ENCODE measurements at places on chromosomes 5 and 9. TPM values are rescaled to one million over a fixed set of nuclear protein-coding genes. Genes with fewer than 3 reads are reported as not detected.

- peak; percentile 20 for DNase-seq
These were observed 28.8 kb downstream of the LPCAT1 start for GRCh38 chr5:1494780-1495524.

GRCh38 chr9:129840034-129840433, 4.8 kb downstream of the USP20 start:
- peak; percentile 20 for DNase-seq

GRCh38 chr5:155833287-155833686, 493.7 kb upstream of the SGCD start:
- DNase-seq = no peak

GRCh38 chr5:151570058-151570457, 21.1 kb downstream of the FAT2 start:
- DNase-seq = no peak

DNA sequence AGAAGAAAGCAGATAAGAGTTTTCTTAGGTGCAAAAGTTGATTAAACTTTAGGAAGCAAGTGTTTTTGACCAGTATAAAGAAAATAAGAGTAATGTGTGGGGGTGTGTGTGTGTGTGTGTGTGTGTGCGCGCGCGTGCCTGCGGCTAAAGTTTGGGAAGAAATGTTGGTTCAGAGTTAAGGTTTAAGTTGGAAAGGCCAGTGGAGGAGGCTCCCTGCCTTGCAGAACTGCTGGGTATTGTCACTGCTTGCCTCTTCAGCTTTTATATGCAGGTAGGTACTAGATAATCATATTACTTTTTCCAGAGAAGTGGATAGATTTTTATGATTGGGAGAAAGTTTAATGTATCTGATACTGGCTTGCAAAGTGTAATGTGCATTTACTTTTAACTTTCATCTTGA, 2.0 kb downstream of the PIK3R1 start:
- no peak for DNase-seq

DNA sequence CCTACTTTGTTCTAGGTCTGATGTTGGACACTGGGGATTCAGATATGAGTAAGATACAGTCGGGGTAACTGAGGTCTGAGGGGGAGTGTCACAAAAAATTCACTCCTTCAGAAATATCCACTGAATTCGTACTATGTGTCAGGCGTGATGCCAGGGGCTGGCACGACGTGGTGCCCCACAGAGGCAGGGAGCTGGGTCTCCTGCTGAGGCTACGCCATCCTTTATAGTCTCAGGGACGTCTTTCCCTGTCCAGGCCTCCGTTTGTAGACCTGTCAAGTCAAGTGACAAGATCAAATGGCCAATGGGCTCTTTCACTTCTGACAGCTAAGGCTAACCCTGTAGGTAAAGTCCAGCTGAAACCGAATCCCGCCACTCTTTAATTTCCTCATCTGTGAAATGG, 118.8 kb upstream of the SMIM23 start:
- no peak for DNase-seq

- DNase-seq = no peak
These were observed 1.2 kb downstream of the ENTREP1 start for GRCh38 chr9:69326261-69326660.

DNA sequence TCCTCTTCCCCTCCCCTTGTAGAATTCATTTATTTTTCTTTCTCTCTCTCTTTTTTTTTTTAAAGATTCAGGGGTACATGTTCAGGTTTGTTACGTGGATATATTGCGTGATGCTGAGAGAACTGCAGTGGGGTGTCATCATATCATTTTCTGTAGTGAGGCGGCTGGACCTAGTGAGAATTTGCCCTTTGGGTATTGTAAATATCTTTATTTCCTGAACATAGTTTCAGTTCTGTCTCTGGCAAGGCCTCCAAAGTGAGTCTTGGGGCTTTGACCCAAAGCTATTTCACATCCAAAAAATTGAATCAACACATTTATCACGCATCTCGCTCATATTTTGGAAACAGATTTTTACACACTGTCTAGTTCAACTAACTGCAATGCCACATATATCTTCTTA, 25.4 kb upstream of the MYOT start:
- no peak for DNase-seq

- no peak for DNase-seq
These were observed 28.0 kb upstream of the SLC2A8 start for GRCh38 chr9:127368852-127369402.

- DNase-seq = no peak
These were observed 841 bp upstream of the NINJ1 start for GRCh38 chr9:93134740-93135444.

- no peak for DNase-seq
These were observed 30.0 kb upstream of the STOM start for GRCh38 chr9:121399883-121400607.

DNA sequence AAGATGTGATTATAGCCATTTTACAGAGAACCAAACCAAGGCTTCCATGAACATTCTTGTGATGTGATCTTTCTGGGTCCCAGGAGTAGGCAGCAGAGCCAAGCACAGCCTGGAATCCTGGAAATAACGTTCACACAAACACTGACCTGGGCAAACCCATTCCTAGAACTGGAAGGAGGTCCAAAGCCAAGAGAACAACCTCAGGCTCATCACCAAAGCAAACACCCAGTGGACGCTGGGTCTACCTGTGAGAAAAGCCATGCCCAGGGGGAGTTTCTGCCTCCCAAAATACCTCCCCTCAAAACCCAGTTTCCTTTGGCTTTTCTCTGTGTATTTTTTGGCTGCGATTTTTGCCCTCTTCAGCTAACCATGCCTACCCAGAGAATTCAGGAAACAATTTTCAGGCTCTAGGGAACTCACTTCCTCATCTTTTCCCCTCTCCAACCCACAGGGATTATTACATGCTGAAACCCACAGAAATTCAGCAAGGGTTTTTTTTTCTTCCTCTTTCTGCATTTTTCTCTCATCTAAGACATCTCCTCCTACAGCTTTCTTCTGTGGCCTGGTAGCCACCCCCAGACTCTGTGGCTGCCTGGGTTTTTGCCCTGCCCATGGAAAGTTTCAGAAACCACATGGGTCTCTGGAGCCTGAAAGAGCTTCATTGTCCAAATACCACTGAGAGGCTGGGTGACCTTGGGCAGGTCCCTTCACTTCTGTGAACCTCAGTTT, 75.0 kb downstream of the TNC start:
- peak; percentile 62 for DNase-seq

GRCh38 chr5:115818821-115819220, 2.4 kb upstream of the CDO1 start:
- no peak for DNase-seq

GRCh38 chr5:107951309-107951708, 280.6 kb upstream of the EFNA5 start:
- no peak for DNase-seq

DNA sequence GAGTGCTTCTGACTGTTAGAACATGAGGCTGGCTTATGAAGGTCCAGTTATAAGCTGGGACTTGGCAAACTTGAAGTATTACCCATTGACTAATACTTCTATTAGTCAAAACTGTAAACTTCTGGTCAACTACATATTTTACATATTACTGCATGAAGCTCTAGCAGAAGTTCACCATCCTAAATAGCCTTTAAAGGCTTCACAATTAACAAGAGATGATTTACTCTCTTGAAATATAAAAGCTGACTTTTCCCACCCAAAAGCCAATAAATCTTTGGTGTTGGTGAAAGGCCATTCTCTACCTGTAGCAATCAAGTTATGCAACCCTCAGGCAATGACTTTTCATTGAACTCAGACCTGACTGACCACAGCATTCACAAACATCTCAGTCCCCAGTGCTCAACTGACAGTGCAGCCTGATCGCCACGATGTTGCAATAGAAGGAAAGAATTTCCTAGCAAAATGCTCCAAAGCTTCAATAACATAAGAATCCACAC, 345.6 kb downstream of the EBF1 start:
- no peak for DNase-seq

DNA sequence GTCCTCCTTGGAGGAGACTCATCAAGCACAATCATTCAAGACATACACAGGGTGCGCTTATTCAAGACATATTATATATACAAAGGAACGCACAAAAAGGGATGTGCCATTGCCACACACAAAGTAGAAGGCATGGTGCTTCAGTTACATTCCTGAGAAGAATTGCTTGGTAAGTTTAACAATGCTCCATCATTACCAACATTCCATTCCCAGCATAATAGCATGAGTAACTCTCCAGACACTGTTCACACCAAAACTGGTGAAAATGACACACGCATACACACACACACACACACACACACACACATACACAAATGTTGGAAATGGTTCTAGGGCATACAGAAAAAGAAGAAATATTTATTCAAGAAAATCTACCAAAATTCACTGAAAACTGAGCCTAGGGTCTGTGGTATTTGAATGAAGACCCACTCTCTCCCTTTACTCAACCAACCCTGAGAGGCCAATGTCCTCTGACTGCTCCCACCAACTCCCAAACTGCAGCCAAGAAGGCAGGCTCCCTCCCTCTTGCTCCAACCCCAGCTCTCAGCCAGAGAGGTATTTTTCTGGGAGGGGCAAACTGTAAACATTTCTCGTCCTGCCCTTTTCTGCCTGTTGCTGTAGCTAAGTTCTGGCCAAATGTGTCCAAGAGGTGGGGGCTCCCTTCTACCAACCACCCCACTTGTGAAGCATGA, 19.9 kb downstream of the UGT3A1 start:
- no peak for DNase-seq

GRCh38 chr5:138350563-138350890, 2.0 kb upstream of the KDM3B start:
- DNase-seq = no peak

DNA sequence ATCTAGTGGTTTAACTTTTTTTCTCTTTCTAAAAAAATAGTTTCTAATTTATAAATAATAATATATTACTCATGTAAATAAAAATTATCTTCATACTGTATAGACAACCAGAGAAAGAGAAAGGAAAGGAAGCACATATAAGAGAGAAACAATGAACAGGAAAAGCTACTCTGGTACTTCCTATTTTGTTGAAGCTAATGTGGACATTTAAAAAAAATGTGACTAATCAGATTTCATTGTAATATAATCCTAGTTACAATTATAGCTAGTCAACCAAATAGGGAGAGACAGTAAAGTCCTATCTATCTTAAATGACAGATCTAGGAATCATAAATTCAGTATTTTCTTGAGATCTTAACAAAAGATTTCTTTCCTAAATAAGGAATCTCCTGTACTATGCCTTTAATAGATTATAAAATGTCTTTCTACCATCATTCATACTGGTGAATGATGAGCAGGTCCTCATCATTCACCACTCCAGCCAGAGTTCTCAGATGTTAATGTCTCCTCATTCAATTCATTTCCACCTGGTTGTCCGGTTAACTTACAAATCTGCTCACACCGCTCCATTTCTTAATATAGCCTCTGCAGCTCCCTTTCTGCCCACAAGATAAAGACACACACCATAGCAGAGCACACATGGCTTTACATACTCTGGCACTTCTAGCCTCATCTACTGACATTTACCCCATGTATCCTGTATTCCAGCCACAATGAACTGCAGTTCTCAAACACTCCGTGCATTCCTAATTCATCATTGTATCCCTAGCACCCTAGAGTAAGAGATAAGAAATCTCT, 30.9 kb downstream of the ZFR start:
- no peak for DNase-seq

GRCh38 chr5:158879993-158880392, 219.7 kb downstream of the EBF1 start:
- no peak for DNase-seq

- no peak for DNase-seq
These were observed 5.8 kb upstream of the PAPPA start for GRCh38 chr9:116147821-116148220.

GRCh38 chr5:122997294-122997693, 39.2 kb downstream of the PPIC start:
- DNase-seq = no peak

DNA sequence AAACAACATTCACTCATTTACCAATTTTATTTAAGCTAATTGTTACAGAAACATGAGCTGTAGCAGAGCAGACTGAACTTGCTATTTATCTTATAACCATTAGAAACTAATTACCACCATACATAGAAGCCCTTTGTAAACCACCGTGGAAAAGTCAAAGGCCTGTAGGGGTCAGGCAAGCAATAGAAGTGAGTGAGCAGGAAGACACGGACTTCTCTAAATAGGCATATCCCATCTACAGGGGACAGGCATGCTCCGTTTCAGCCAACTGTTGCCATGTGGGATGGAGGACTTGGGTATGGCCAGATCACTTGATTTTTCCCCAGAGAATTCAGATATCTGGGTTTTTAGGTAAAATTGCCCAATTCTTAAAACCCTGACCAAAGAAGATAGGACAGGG, 44.8 kb downstream of the PRRC1 start:
- no peak for DNase-seq

- DNase-seq = no peak
These were observed 20.4 kb downstream of the HAVCR2 start for GRCh38 chr5:157088342-157088990.

GRCh38 chr9:136204145-136204805, 653 bp downstream of the LHX3 start:
- DNase-seq = no peak

GRCh38 chr5:53302529-53302928, 177.9 kb upstream of the FST start:
- DNase-seq = no peak

- no peak for DNase-seq
These were observed 23.9 kb upstream of the KDM4C start for GRCh38 chr9:6733831-6734230.

DNA sequence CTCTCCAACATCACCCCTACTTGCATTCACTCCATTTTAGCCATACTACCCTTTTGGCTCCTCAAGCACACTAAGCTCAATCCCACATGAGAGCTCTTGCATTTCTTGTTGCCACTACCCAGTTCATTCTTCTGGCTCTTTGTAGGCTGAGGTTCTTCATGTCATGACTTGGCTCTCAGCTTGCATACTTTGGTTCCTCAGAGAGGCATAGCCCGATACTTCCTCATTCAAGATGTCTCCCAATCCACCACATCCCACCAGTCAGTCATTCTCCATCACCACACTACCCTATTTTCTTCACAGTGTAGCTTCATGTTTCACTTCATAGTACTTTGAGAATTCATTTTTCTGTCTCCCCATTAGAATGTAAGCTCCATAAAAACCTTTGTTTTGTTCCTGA, 116.7 kb downstream of the NR6A1 start:
- no peak for DNase-seq

CERCAM gene
- 1.0 TPM for total RNA-seq

KIF20A gene
- total RNA-seq = 55.5 TPM

TEK gene
- total RNA-seq = not detected

ERCC8 gene
- 7.7 TPM for total RNA-seq

OMD gene
- not detected for total RNA-seq

SH3PXD2B gene
- total RNA-seq = 0.99 TPM

TNC gene
- 1.2 TPM for total RNA-seq

HRH2 gene
- total RNA-seq = 11.6 TPM

MPDZ gene
- not detected for total RNA-seq

PCDHB7 gene
- total RNA-seq = not detected

RNF44 gene
- total RNA-seq = 61.9 TPM

CNTNAP3 gene
- not detected for total RNA-seq
